ENCODE measurements at places on chromosomes 3 and 15.

DNA sequence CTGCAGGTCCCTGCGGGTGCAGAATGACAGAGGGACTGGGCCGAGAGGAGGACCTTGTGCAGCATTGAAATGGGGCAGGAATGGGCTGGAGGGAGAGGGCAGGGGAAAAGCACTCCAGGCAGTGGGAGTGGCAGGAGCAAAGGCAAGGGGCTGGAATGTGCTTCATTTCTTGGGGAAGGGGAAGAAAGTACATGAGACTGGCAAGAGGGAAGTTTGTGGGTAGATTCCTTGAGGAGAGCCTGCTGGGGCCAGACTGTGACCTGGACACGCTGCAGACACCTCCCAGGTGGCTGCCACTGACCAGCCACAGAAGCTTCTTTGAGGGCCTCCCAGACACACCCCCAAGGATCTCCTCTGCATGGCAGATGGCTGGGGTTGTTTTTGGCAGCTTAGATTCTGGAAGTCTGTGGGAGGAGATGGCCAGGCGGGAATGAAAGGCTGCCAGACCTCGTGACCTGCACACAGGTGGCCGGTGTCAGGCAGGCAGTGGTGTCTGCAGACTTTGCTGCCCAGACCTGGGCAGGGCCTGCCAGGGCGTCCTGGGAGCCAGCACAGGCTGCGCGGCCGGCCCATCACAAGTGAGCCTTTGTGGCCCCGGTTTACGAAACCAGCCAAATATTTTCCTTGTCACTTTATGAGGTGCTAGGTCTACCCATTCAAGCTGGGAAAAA, 53.1 kb downstream of the SPSB4 start:
- no peak for DNase-seq

- DNase-seq = no peak
These were observed 420.4 kb downstream of the TIGIT start for GRCh38 chr3:114714237-114714636.

- no peak for DNase-seq
These were observed 139.7 kb downstream of the CD47 start for GRCh38 chr3:107951126-107951525.

GRCh38 chr3:47652142-47652541, 73.5 kb upstream of the CSPG5 start:
- DNase-seq = no peak

DNA sequence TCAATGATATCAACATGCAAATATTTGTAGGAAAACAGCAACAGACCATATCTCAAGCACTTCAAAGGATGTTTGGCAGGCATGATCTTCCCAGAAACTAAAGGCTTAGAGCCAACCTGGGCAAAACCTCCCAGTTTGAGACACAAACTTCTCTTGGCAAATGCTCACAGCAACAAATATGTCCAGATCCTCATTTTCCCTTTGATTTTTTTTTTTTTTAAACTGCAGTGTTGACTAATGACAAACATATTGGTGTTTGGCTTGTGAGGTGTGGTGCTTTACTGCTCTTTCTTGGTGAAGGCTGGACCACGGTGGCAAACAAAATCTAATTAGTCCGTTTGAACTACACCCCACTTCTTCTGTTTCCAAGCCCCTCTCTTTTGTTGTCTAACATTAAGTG, 87.2 kb downstream of the EBLN2 start:
- no peak for DNase-seq

GRCh38 chr3:166104938-166105337, 267.7 kb upstream of the BCHE start:
- DNase-seq = no peak

All from hematopoietic multipotent progenitor cell treated with erythropoietin and hydrocortisone succinate and interleukin-3 and kit ligand, for 6 days (in vitro differentiated cells).